H1 (cell line): ENCODE measurements at places on chromosomes 7 and 10. TPM values are rescaled to one million over a fixed set of nuclear protein-coding genes. Genes with fewer than 3 reads are reported as not detected.

DNA sequence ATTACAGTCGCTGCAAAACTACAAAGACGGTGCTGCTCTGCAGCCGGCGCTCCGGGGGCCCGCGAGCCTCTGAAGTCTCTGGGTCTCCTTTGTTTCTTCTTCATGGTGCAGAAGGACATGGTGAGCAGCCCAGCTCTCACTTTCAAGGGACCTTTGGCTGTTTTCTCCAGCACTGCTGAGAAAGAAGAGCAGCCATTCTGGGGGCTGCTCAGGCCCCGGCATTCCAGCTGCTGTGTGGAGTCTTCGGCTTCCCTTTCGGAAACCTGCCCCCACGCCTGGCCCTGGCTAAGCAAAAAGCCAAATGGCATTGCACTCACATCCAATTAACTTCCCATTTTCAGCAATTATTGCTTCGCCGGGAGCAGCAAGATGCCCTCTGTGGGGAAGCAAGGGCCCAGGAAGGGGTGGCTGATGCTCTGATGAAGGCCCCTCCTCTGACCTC, 555.7 kb downstream of the PTPRN2 start:
- no peak for DNase-seq
- H3K4me1 ChIP-seq: no peaks in the 10 kb centered on the region; the same call in 1 of the 2 replicates
- H3K27ac ChIP-seq: no peak overlapping the region
- no peaks in the 10 kb centered on the region for H3K36me3 ChIP-seq
- no peaks in the 10 kb centered on the region for H3K27me3 ChIP-seq

GRCh38 chr7:64887756-64888508, 15.1 kb upstream of the ZNF273 start:
- H3K27ac ChIP-seq: no peak overlapping the region
- DNase-seq: peak; percentile 46
- no peaks in the 10 kb centered on the region for H3K36me3 ChIP-seq
- peaks cover 18% of the 10 kb centered on the region for H3K27me3 ChIP-seq

- H3K27me3 ChIP-seq: no peaks in the 10 kb centered on the region
- H3K4me1 ChIP-seq: no peaks in the 10 kb centered on the region
- no peak overlapping the region for H3K4me3 ChIP-seq
Observed at GRCh38 chr10:96764425-96765060, 44.2 kb upstream of the PIK3AP1 start.

DNA sequence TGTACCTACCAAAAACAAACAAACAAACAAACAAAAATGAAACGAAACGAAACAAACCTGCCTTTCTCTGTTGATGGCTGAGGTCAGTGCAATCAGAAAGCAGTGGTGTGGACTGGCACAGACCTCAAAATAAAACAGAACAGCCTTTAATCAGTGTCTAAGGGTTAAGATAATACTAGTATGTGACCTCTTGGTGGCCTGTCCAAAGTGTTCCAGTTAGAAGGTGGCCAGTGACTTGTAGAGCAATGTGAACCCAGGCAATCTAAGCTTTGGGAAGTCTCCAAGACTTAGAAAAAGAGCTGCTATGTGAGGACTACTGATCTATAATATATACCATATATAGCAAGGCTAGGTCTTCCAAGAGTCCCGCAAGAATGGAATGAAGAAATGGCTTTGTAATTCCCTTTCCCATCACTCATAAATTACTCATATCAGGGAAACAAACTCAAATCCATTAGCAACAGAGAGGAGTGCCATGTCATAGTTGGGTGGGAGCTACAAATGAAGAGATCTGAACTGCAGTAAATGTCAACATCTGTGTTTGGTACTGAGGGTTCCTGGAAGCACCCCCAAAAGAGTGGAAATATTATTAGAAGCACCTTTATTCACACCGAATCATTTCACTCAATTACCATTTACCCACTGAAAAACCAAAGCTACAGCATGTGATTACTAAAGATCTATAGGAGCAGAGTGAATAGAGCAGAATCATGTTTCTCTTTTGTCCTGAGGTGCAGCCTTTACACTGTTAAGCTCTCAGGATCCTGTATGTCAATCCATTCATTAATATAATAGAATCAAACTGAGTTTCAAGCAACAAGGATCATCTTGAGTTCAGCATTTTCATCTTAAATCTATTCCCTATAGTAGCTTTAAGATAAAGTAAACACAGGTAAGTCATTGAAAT, 28.0 kb downstream of the ABLIM1 start:
- no peak overlapping the region for H3K4me3 ChIP-seq
- H3K27ac ChIP-seq: no peak overlapping the region
- no peaks in the 10 kb centered on the region for H3K36me3 ChIP-seq
- H3K4me1 ChIP-seq: peaks cover 4% of the 10 kb centered on the region

DNA sequence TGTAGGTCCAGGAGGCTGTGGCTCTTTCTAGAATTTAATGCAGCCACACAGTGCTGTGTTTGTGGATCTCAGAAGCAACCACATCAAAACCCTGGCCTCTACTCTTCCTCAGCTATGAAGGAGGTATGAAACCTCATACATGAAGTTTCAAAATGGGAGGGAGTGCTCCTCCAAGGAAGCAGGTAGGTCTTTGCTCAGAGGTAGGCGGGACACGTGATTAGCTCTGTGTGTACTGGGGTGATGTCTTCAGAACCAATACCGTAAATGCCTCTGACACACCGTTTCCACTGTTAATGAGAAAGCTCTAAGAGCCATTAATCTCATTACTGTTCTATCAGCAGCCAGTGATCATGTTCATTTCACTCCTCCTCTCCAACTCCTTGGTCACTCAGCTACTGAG, 126.1 kb downstream of the PLXNA4 start:
- no peak for DNase-seq
- no peaks in the 10 kb centered on the region for H3K27me3 ChIP-seq
- no peaks in the 10 kb centered on the region for H3K36me3 ChIP-seq
- H3K4me1 ChIP-seq: peaks cover 2% of the 10 kb centered on the region; the same call in 1 of the 2 replicates
- no peak overlapping the region for H3K27ac ChIP-seq

Gene SUN3
- not detected in 2 replicates for total RNA-seq

GRCh38 chr7:119703895-119704294, 569.1 kb upstream of the KCND2 start:
- H3K4me1 ChIP-seq: no peaks in the 10 kb centered on the region
- H3K27me3 ChIP-seq: no peaks in the 10 kb centered on the region
- DNase-seq: no peak
- H3K4me3 ChIP-seq: no peak overlapping the region

Gene TMEM106B
- total RNA-seq: 27.5 and 29.1 TPM in 2 replicates

DNA sequence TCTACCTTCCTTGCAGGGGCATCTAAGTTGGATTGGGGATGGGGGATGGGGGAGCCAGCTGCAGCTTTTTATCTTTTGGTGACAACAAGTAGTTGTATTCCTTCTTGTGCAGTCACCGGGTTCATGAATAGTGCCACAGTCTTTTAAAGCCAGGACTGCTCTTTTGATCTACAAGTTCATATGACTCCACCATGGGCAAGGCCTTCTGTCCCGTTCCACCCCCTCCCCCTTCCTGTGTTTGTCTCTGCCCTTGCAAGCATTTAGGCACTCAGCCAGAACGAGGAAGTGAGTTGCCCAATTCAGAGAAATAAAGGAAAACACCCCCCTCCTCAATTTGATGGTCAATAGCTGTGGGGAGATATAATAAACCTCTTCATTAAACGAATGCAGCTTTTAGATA, 44.8 kb upstream of the EGR2 start:
- no peak overlapping the region for H3K27ac ChIP-seq
- no peaks in the 10 kb centered on the region for H3K27me3 ChIP-seq
- no peak for DNase-seq
- no peak overlapping the region for H3K4me3 ChIP-seq
- no peaks in the 10 kb centered on the region; the same call in none of the 2 replicates for H3K4me1 ChIP-seq

DNA sequence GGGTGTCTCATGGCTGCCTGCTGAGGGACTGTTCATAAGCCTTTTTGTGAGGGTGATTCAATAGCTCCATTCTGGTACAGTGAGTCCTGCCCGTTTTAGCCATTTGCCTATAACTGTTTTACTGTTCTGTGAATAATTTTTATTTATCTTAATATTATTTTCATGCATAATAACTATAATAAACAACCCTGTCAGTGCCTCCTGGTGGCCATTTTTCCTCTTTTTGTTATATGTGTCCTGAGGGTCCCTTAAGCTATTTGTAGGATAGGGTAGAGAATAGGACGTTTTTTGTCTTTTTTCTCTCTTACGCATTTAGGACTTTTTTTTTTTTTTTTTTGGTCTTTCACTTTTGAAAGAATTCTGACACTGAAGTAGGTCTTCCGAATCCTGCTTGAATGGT, 2.9 kb downstream of the C1QL3 start:
- peaks cover 4% of the 10 kb centered on the region for H3K4me1 ChIP-seq
- no peaks in the 10 kb centered on the region for H3K36me3 ChIP-seq
- peaks cover 28% of the 10 kb centered on the region for H3K27me3 ChIP-seq
- no peak overlapping the region for H3K27ac ChIP-seq
- H3K4me3 ChIP-seq: no peak overlapping the region
- no peak for DNase-seq

Gene TUBB8
- total RNA-seq: 1.4 and 1.5 TPM in 2 replicates

DNA sequence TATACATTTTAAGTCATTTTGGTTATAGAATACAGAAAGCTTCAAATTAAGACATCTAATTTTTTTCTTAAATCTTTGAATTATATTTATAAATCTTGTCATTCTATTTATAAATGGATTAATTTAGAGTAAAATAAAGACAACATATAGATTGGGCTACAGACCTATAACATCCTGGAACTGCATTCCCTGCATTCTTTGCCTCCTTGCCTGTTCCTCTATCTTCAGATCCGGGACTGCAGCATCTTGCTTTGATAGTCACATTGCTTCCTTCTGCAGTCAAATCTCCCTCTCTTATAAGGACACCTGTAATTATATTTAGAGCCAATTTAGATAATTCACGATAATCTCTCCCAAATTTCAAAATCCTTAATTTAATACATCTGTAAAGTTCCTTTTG, 64.2 kb downstream of the ATRNL1 start:
- no peak for DNase-seq
- no peaks in the 10 kb centered on the region for H3K36me3 ChIP-seq
- H3K4me3 ChIP-seq: no peak overlapping the region
- H3K27ac ChIP-seq: no peak overlapping the region
- H3K27me3 ChIP-seq: no peaks in the 10 kb centered on the region

Gene OPN4
- not detected in 2 replicates for total RNA-seq
